ENCODE measurements at places on chromosomes 1 and 21.

GRCh38 chr1:113396102-113396501 is 5.8 kb downstream of the MAGI3 start:
- DNase-seq, result no peak

GRCh38 chr1:96713649-96714048 is 7.9 kb upstream of the PTBP2 start:
- DNase-seq, result no peak

DNA sequence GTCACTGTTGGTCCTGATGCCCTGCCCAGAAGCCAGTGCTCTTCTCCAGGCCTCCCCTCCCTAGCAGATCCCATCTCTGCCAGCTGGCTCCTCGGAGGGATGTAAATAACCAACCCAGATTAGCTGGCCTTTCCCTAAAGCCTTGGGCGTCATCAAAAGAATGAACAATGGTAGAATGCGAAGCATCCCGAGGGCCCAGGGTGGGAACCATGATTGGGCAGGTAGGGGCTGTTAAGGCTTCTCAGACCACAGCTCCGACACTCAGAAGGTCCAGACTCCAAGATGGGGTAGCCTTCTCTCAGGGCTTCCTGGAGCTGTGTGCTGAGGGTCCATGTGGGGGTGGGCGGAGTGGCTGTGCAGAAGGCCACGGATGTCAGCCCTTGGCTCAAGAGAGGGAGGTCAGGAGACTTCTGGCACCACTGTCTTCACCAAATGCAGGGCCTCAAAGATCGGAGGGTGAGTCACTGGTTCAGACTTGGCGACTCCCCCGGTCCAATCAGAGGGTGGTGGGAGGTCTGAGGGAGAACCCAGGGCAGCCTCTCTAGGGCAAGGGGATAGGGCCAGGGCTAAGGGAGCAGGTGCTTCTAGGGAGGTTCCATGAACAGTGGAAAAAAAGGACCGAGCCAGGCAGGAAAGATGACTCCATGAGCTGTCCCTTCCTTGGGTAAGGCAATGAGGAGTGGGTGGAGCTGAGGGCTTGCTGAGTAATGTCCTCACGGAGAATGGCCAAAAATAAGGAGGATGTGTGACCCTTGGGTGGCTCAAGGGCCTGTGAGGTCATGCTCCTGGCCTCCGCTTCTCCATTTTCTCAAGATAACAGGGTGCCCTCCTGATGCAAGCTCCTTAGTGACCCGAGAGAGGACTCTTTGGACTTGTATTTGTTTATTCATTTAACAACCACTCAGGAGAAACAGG is 58.4 kb upstream of the EPS8L3 start:
- DNase-seq, result no peak

DNA sequence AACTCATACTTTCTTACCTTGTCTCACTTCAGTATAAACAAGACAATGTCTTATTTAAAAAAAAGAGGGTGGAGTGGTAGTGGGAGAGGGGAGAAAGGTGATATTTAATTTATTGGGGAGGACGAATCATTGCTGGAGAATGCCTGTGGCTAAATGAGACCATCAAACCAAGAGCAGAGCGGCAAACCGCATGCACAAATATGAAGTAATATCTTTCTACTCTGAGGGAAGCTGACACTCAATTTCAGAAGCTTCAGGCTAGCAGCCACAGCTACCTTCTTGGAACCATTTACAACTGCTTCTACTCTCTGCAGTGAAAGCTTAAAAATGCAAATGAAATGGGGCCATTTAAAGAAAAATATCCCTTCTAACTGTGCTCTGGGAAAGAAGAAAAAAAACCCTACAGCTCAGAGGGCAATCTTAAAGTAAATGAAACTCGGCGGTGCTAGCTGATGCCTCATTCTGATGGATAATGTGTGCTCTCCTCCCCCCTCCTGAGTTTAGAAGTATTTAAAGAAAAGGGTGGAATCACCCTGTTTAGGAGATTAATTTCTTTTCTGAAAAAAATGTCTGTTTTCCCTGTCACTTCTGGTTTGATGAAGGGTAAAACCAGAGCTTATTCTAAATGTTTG is 178.2 kb upstream of the CAMK1G start:
- DNase-seq, result no peak

GRCh38 chr1:167486090-167486824 is 32.1 kb downstream of the CD247 start:
- DNase-seq, result no peak

- no peak for DNase-seq
These were observed 19.0 kb upstream of the LUZP1 start for GRCh38 chr1:23187637-23188036.

GRCh38 chr1:98044071-98044697 is 123.3 kb upstream of the DPYD start:
- DNase-seq, result no peak

- DNase-seq, result no peak
These were observed 613.4 kb upstream of the ADAMTS5 start for GRCh38 chr21:27580276-27580675.

GRCh38 chr1:164780111-164780812 is 221.3 kb downstream of the PBX1 start:
- no peak for DNase-seq
